ENCODE measurements at places on chromosomes 7 and 10.

- DNase-seq: no peak
Measured at GRCh38 chr10:72204296-72204695, 11.5 kb upstream of the ANAPC16 start.

GRCh38 chr7:118005026-118005425, 131.8 kb upstream of the CTTNBP2 start:
- DNase-seq: no peak

DNA sequence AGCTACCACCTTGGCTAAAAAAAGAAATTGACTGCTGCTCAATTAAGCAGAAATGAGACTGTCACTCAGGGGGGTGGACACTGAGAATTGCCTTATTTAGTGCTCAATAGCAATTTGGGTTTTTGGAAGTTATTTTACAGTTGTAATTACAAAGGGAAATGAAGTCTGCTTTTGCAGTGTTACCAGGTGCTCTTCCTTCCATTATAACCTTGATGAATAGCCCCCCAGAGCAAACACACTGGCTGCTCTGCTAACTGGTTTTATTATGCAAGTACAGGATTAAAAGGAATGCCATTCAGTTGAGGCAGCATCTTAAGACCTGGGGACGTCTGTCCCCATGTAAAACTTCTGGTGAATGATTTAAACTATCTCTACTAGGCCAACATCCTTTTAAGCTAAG, 191.0 kb downstream of the EVX1 start:
- DNase-seq: no peak

DNA sequence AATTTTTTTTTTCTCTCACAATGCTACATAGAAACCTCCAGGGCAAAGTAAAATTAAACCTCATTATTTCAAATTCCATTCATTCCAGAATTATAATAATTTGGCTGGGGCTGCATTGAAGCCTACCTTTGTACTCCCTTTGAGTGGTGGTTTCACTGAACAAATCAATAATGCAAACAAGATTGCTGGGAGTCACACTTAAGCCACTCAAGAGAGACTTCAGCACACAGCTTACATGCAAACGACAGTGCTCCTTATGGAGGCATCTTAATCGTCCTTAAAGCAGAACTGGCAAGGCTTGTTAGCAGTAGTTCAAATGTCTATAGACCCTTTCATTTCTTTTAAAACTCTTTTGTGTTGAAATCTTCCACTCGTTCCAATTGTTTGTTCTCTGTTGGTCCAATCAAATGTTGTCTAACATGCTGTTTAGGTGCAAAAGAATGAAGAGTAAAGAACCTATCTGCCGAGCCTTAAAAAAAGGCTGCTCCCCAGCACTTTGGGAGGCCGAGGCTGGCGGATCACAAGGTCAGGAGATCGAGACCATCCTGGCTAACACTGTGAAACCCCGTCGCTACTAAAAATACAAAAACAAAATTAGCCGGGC, 294.9 kb downstream of the FGFR2 start:
- DNase-seq: no peak

DNA sequence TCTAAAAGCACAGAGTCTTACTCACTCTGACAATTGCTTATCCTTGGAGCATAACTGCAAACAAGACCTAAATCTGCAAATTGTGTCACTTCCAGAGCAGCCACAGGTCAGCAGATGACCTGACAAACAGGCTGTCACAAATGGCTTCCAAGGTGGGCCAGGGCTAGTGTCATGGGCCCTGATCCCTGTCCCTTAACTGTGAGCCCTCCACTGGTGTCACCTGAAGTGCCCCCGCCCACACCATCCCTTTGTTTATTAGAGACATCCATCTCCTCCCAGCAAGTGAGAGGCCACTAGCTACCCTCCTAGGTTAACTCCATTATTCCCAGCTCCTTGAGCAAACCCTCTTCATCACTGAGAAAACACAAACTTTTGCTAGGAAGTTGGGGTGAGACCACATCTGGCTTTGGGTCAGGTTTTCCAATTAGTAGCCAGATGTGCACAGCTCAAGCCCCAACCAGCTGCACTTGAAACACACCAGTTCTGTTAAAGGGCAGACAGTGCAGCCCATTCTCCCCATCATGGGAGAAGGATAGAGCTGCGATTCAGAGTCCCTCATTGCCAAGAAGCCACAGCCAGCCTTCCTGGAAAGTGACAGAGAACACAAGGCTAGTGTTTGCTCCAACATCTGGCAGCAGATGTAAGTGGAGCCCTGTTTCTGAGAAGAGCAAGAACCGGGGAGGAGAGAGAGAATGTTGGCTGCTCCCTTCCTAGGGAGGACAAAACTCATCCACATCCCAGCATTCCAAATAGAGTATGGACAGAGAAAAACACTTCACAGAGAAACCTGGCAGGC, 75.7 kb upstream of the NANOS1 start:
- DNase-seq: no peak

GRCh38 chr10:123459371-123460091, 206.6 kb upstream of the GPR26 start:
- DNase-seq: no peak

GRCh38 chr10:77671594-77672252, 34.1 kb upstream of the KCNMA1 start:
- no peak for DNase-seq

DNA sequence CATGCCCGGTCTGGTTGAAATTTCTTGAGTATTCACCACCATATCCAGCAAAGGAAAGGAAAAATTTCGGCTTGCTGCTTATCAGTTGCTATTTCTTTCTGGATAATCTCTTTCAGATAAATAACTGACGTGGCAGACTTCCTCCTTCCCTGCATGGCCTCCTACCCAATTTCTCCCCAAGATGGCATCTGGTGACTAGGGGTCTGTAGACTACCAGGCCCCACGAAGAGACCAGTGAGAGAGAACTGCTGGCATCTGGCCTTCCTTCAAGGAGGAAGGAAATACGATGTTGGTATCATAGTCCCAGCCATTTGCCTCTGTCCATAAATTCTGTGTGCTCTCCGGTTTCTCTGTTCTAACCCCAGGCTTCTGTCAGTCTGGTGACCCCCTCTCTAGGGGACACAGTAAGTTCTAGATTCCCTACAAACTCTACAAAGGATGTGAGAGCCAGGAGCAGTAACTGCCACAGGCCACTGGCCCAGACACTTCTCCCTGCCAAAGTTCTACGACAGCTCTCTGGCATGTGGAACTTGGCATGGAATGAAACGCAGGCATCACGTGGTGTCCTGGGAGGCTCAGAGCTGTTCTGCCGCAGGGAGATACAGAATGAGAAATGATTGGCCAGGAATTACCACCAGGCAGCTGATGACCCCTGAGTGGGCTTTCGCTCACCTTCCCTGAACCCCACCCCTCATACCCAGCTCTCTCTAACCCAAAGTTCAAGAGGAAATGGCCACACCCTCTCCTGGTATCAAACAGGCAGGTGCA, 30.0 kb upstream of the MSRB2 start:
- DNase-seq: no peak

GRCh38 chr7:41910940-41911600, 208.2 kb upstream of the INHBA start:
- DNase-seq: no peak

Data from activated T-cell treated with anti-CD3 and anti-CD28 coated beads, Interleukin-2, amount 50 U/mL, for 24 hours (primary cell).